ENCODE measurements at places on chromosomes 2 and 18.

DNA sequence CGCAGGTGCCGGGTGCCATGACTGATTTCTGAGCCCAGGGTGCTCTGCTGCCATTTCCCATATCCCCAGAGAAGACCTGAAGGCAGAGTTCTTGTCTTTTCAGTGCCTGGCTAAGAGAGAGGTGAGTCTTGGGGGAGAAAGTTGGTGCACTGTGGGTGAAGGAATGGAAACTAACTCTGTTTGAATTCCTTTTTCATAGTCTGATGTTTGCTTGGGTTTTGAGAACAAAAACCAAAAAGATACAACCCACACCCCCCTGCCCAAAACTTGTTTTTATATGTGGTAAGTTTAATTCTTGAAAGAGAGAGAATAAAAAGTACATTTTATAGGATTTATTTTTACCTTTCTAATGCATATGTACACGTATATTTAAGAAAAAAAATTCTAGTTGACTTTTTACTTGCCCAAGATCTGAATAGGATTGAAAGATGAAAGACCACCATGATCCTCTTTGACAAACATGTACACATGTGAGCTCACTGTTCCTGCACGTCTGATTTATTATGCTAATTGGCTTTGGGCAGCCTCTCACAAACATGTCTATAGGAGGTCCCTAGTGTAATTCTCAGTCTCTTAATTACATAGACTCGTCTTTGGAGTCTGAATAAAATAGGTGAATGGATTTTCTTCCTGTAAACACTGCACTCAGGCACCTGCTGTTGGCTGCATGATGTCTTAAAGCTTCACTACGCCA, 46.3 kb downstream of the ARL4C start:
- DNase-seq = no peak

GRCh38 chr2:196233021-196233804, 61.8 kb upstream of the STK17B start:
- no peak for DNase-seq

GRCh38 chr2:201678401-201678800, 20.0 kb downstream of the MPP4 start:
- DNase-seq = no peak

DNA sequence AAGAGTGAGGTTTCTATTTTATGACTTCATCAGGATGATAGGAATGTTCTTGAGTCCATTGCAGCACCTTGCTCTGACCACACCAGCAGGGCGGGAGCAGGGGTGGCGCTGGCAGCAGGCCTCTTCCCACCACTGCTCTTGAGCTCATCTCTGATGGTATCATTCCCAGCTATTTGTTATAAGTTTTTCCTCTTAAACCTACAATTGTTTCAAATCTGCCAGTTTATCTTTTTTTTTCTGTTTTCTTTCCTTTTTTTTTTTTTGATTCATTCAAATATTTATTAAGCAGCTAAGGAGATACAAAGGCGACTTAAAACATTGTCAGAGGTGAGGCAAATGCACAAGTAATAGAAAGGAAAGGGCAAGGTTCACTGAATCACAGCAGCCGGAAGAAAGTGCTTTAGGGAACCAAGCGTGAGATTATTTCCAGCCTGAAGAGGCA, 28.7 kb downstream of the NIFK start:
- DNase-seq = no peak

DNA sequence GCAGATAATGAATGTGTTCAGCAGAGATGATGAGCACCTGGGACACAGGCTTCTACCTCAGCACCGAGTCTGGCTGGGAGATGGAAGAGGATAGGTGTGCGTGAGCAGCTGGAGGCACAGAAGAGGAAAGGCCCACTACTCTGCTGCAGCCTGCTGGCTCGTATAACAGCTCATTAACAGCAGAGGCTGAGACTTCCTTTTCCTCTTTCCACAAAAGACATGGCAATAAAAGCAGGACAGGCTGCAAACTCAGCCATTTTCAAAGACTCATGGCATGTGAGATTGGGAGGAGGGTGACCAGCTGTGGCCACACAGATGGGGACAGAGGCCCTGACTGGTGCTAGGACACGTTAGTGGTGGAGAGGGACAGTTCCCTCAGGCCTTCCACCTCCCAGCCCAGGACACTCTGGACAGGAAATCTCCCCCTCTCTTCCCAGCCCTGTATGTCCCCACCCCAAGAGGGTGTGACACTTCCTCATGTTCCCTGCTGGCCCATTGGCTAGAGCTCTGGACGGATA, 60.3 kb downstream of the CACNB4 start:
- DNase-seq = no peak

GRCh38 chr2:10193851-10194820, 71.6 kb downstream of the RRM2 start:
- DNase-seq = no peak

- no peak for DNase-seq
These were observed 395.1 kb downstream of the FBXO15 start for GRCh38 chr18:73752546-73752945.

DNA sequence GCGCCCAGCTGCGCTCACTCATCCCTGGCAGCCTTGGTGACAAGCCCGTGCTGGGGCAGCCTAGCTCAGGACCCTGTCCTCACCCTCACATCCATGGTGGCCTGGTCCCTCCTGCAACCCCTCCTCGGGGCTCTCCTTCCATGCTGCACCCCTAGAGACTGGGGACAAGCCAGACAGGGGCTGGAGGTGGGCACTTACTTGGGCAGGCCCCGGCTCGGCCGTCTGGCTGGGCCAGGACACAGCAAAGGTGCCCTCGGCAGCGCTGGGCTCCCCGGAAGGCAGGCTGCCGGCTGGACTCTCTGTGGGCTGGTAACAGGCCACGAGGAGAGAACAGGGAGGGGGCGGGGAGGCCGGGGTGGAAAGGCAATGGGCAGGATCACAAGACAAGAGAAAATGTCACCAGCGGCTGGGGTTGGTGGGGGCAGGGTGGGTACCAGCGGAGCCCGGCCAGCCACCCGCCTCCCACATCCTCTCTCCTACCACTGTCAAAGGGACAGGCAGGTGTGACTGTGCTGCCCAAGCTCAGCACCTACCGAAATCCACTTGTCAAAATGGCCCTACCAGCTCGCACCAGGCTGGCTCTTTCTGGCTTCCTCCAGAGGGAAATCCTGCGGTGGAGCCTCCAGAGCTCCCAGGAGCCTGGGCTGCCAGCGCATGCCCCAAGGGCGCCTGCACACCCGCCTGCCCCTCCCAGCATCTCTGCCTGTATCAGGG, 54.7 kb downstream of the BIN1 start:
- DNase-seq = no peak

- no peak for DNase-seq
These were observed 935.7 kb downstream of the LRP1B start for GRCh38 chr2:141195087-141195486.

DNA sequence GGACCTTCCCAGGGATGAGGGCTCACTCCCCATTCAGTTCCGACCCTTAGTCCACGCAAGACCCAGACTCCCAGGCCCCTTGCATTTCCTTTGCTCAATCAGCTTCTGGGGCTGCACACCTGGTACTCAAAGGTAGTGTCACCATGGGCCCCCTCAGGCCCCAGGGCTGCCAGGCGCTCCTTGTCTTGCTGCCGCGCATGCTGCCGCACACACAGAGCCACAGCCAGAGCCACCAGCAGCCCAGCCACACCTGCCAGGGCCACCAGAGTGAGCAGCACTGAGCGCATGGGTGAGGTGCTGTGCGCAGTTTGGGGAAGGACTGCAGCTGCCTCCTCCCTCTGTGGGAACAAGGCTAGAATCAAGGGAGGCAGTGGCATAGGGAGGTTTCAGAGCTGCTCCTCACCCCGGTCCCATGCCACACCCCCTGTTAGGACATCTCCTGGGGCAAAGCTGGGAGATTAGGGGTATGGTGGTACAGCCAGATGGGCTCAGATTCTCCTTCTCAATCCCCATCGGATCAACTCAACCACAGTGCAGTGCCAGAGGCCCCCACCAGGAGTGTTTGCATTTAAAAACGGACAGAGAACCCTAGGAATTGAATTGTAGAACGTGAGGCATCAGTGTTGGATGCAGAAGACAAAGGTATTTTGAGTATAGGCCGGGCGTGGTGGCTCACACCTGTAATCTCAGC, 11.3 kb downstream of the PTPRN start:
- DNase-seq = no peak

DNA sequence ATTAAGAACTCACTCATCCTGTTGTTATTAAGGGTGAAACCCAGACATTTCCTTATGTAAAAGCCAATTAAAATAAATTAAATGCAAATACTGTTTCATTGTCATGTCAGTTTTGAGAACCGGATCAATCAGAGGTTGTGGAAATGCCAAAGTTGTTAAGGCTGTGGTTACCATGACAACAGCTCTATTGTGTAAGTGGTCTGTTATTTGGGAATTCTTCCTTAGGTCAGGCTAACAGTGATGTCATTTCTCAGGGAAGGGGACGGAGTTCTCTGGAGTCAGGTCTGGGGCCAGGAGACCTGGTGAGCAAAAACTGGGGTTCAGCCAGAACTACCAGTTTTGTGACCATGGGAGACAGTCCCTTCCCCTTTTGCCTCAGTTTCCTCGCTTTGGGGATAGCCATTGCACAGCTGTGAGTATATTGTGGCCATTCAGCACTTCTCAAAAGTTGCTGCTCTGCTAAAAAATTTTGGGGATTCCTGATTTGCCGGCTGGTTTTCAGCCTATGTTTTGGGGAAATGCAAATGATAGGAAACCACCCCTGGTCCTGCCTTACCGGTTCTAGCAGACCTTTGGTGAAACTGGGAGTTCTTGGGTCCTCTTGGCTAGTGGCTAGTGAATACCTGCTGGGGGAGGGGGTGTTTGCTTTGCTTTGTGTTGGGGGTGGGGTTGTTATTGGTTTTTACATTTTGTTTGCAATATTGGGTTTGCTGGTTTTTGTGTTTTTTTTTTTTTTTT, 21.6 kb downstream of the HPCAL1 start:
- no peak for DNase-seq
